Stimulated activated CD4-positive, alpha-beta T cell treated with anti-CD3 and anti-CD28 coated beads, Interleukin-2, amount 100 ng/mL, for 4 hours (primary cell): ENCODE measurements at places on chromosomes 12 and 14.

GRCh38 chr12:127538316-127538715, 728.7 kb upstream of the TMEM132C start:
- no peak for DNase-seq

DNA sequence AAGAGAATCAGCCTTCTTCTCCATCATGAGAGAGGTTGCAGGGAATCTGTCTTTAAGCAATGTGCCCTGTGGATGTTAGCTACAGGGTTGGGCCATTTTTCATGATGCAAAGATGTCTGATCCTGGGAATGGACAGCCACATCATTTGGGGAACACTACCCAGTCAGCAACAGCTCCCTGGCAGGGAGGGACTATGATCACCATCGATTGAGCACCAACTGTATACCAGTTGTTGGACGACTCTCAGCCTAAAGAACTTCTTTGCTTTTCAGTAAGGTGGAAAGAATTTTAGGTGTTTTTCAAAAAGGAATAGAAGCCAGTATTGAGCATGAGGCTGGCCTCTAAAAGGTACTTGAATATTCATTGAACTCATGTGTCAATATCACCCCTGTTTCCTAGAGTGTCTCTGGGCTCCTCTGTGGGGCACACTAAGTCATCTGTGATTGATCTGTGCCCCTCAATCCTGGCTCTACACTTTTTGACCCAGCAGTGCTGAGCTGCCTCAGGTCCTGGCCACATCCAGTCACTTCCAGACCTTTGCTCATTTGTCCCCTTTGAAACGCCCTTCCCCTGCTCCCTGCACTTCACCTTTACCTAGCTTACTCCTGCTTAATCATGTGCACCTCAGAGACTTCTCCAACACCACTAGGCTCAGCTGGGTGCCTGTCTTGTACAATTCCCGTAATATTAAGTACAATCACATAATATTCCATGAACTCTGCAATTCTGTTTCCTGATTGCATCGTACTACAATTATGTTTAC, 2.2 kb upstream of the CLMN start:
- DNase-seq = no peak

- no peak for DNase-seq
Measured at GRCh38 chr12:105175397-105175990, 60.5 kb downstream of the APPL2 start.

DNA sequence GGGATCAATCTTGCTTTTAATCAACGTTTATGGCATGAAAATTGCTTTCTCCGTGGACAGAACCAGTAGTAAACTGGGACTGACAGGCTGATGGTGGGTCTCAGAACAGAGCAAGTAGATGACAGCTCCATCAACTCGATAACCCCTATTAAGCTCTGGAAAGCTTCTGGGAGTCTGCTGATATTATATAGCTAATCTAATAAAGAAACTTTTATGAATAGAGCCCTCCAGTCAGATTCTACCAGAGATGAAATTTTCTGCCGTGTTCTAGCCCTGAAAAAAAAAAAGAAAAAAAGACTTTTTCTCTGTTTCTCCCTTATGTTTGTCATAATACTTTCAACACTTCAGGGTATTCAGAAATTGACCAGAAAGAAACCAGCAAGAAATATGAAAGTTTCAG, 171.6 kb downstream of the APAF1 start:
- DNase-seq = no peak

DNA sequence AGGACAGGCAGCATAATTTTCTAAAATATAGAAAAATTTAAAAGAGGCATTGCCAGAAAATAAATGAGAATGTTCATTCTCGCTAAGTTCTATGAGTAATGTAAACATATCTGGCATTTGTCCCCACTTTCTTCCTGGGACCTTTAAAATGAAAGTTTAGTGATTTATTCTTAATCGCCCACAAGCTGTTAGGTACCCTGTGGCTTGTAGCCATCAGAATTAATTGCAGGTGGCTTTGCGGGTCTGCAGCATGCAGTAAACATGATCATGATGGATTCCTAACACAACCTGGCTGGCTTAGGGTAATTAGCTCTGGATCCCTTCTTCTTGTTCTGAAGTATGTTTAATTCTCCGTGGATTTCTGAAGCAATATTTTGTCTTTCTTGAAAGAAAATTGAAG, 103.5 kb upstream of the FRMD6 start:
- DNase-seq = no peak

GRCh38 chr14:100398044-100398443, 74.9 kb downstream of the SLC25A47 start:
- no peak for DNase-seq

GRCh38 chr12:54521293-54522060, 23.9 kb downstream of the NCKAP1L start:
- DNase-seq = no peak

- DNase-seq = no peak
Measured at GRCh38 chr12:69698769-69699540, at the start of gene BEST3. TSS of gene BEST3 (minus strand) at chr12:69699303. CDS start at chr12:69697798, 1,505 bp downstream.

DNA sequence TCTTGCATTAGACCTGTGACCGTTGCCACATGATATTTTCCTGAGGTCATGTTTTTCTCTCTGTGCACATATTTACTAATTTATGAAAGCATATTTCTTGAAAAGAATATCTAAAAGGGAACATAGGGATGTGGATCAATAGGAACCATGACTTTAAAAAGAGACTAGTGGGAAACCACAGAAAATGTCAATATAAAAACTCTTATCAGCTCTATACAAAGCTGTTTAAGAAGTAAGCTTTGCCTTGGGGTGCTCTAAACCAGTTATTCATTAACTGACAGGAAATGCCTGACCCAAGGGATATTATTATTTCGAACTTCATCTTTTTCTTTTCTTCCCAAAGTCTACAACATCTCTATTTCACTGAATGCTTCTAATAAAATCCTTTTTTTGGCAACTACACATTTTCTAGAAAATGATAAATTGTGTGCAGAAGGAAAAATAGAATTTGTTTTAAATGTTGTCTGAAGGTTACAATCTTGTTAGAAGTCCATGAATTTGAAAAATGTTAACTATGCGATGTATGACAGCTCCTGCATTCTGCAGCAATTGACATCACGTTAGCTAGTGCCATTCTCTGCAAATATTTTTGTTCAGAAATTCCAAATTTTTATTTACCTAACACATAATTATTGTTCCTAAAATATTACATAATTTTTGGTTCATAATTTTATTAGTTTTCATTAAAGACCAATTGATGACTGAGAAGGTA, 345.0 kb downstream of the SLC16A7 start:
- DNase-seq = no peak

DNA sequence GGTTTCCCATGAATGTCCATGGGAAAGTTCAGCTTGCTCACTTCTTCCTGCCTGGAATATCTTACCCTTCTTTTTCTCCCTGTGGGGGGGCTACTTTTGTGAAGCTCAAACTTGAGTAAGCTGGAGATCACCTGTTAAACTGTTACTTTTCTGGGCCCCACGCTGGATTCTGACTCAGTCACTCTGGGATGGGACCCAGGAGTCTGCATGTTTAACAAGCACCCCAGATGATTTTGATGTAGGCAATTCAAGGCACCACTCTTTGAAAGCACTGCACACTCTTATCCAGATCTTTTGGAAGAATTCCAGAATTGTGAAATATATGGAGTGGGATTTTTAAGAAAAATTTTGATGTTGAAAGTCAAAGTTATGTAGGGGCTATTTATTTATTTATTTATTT, 46.3 kb upstream of the IGF1 start:
- DNase-seq = no peak

DNA sequence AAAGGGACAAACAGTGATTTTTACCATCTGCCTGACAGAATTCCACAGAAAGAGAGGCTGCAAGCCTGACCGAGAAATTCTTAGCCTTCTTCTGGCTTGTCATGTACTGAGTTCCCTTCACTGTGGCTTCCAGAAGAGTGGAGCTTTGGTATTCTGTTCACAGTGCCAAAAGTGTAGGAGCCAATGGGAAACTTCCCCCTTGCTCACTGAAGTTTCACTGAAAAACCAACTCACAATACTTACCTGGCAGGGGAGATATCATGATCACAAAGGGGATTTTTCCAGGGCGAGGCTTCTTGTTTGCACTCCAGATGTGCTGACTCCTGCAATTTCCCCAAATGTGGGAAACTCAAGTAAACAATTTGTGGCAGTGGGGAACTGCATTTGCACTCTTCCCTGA, 31.7 kb upstream of the MMP19 start:
- no peak for DNase-seq

DNA sequence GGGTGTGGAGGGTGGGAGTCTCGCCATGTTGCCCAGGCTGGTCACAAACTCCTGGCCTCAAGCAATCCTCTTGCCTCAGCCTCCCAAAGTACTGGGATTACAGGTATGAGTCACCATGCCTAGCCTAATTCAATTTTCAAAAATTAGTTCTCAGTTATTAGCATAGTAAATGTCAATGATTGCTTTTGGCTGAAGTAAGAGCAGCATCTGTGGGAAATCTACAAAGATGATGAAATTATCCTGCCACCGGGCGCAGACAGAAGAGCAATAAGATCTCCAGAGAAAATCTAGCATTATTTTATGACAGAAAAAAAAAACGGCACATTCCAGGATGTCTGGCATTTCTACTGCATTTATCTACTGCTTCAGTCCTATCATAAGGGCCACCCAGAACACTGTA, 97.9 kb upstream of the DAAM1 start:
- no peak for DNase-seq

GRCh38 chr14:88868558-88869159, 44.2 kb downstream of the TTC8 start:
- no peak for DNase-seq

- DNase-seq = no peak
Measured at GRCh38 chr12:27841392-27841882, 61.4 kb upstream of the MANSC4 start.

- DNase-seq = no peak
Measured at GRCh38 chr14:52351233-52352060, 37.3 kb downstream of the PTGER2 start.

- no peak for DNase-seq
Measured at GRCh38 chr14:69620981-69621380, 9.6 kb downstream of the SUSD6 start.

DNA sequence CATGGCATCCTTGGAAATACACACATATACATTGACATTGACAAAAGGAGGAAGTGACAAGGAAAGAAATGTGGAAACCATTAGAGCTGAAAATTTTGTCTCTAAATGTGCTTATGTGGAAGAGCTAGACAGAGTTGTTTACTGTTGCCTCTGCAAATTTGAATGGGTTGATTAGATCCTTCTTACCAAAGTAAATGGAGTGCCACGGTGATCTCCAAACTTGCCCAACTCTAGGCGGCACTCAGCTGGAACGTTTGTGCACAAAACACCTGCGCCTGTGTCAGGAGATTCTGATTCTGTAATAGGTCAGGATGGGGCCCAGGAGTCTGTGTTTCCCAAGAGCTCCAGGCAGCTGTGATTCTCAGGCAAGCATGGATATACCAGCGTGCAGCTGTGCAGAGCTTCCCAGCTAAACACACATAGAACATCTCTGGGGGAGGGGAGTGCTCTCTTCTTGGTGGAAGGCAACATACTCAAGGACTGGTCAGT, 77.8 kb upstream of the BDKRB2 start:
- no peak for DNase-seq

DNA sequence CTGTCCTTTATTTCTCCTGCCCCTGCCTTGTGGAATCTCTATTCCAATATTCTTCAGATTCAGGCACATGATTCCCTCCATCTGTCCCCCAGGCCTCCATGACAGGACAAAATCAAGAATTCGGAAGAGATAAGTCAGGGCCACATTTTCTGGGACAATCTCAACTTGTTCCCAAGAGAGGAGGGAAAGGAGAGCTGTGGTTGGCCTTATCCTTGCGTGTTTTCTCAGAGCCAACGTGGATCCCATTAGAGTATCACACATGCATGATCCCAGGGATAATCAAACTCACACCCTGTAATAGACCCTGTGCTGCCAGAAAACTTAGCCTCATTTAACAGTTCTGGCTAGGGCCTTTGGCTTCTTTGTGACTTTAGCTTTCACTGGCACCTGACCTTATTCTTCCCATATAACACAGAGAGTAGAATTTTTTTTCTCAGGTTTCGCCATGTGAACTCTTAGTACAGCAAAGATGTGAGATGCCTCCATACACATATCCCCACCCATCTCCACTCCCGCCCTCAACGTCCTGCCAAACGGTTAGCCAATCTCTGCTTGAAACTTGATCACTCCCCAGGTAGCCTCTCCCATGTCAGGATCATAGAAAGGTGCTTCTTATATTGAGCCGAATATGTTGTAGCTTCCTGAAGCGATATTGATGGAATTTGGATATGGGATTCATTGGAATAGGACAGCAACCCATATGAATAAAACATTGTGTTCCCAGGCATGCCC, 6.7 kb upstream of the KRT1 start:
- DNase-seq = no peak

DNA sequence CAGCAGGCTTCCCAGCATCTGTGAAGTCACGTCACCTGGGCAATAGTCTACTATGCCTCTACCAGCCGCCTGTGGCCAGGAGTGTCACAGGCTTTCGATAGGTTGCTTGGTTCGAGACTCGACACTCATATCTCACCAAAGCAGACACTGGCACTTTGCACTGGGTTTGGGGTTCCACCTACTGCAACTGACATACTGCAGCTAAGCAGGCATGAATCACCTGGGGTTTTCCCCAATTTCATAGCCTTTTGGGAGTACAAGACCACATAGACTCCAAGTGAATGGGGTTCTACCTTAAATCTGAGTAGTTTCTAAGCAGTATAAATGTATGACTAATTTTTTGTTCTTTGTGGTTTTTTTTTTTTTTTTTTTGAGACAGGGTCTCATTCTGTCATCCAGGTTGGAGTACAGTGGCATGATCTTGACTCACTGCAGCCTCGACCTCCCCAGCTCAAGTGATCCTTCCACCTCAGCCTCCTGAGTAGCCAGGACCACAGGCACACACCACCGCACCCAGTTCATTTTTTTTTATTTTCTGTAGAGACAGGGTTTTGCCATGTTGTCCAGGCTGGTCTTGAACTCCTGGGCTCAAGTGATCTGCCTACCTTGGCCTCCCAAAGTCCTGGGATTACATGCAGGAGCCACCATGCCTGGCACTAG, 32.1 kb downstream of the DMAC2L start:
- DNase-seq = peak; percentile 60

GRCh38 chr12:56261503-56262232, 3.5 kb upstream of the ANKRD52 start:
- no peak for DNase-seq

- DNase-seq = no peak
Measured at GRCh38 chr12:46401662-46402061, 29.1 kb upstream of the SLC38A2 start.

DNA sequence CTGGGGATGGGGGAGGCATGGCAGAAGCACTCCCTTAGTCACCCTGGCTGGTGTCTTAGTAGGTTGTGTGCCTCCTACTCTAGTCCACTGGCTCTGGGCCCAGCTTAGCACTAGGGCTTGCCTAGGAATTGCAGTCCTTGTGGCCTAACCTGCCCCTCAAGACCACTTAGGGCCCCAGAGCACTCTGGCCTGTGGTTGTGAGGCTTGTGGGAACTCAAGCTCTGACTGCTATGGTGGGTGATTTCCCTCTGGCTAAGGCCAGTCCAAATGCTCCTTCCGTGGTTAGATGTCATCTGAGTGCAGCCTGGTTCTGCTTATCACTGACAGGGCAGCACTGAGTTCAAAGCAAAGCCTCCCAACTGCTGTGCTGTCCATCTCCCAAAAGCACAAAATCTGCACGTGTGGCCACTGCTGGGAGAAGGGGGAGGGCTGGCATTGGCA, 20.2 kb downstream of the FGD4 start:
- DNase-seq = no peak
